Activated T-helper 17 cell treated with anti-CD3 and anti-CD28 coated beads, Interleukin-2, amount 50 U/mL, for 72 hours (primary cell): ENCODE measurements at places on chromosomes 1 and 21. TPM values are rescaled to one million over a fixed set of nuclear protein-coding genes. Genes with fewer than 3 reads are reported as not detected.

The NTMT2 gene
- total RNA-seq = not detected

The MEGF6 gene
- 9.7 TPM for total RNA-seq

The FMN2 gene
- total RNA-seq = not detected

The LRRC7 gene
- total RNA-seq = not detected

The RNF223 gene
- not detected for total RNA-seq

The SPRR3 gene
- not detected for total RNA-seq

The DYRK3 gene
- 12.3 TPM for total RNA-seq

The CCDC181 gene
- total RNA-seq = not detected

The AMY2A gene
- not detected for total RNA-seq

The FAM110D gene
- total RNA-seq = not detected

The FCRL6 gene
- total RNA-seq = not detected

The CHRM3 gene
- 0.13 TPM for total RNA-seq

The GSTM3 gene
- 30.2 TPM for total RNA-seq
